ENCODE measurements at places on chromosomes 13 and 19.

- ATAC-seq, result peak; percentile 78
Observed at GRCh38 chr19:47225746-47226425, 5.1 kb downstream of the BBC3 start.

DNA sequence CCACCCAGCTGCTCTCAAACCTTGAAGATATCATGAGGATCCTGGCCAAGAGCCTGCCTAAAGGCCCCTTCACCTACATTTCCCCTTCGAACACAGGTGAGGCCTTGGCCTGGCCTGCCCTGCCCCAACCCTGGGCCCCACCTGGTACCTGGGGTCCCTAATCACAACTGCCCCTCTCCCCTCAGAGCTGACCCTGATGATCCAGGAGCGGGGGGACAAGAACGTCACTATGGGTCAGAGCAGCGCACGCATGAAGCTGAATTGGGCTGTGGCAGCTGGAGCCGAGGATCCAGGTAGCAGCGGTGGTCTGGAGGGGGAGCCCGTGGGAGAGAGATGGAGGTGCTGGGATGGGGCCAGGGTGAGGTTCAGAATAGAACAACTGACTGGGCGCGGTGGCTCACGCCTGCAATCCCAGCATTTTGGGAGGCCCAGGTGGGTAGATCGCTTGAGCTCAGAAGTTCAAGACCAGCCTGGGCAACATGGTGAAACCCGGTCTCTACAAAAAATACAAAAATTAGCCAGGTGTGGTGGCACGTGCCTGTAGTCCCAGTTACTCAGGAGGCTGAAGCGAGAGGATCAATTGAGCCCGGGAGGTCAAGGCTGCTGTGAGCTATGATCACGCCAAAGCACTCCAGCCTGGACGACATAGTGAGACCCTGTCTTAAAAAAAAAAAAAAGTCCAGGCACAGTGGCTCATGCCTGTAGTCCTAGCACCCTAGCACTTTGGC is 17.5 kb downstream of the DDX39A start:
- no peak for ATAC-seq

DNA sequence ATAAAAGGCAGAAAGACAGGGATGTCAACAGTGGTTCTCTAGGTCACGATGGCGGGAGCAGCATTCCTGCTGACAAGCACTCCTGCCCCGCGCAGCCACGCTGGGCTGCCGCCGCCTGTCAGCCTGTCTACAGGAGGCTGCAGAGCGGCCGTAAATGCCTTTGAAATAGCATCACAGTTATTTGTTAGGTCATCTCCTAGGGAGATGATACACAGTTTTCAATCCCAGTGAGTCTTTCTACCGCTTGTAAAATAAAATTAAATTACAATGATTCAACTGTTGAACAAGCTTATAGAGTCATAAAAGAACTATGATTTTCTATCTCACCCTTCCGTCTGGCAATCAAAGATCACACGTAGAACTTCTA is 7.3 kb upstream of the SLC7A9 start:
- ATAC-seq, result peak; percentile 76

DNA sequence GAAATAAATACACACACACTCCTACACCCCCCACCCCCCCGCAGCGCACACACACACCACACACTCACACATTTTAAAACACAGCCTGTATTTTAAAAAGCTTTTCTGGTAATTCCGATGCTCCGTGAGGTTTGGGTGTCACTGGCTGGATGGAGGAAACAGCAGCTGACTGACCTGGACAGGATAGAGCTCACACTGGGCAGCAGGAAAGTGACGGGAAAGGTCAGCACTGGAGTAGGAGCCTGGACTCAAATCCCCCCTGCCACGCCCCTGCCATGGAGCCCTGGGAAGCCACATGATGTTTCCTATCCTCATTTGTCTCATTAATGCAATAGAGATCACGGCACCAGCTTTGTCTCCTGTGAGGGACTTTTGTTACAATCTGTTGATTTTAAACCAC is 49.3 kb upstream of the STARD13 start:
- no peak for ATAC-seq

GRCh38 chr19:9621156-9622037 is at the start of gene ZNF561:
ZNF561 (minus strand) TSS chr19:9621232; CDS start chr19:9619456, 1,776 bp downstream.
- ATAC-seq, result peak; percentile 95

DNA sequence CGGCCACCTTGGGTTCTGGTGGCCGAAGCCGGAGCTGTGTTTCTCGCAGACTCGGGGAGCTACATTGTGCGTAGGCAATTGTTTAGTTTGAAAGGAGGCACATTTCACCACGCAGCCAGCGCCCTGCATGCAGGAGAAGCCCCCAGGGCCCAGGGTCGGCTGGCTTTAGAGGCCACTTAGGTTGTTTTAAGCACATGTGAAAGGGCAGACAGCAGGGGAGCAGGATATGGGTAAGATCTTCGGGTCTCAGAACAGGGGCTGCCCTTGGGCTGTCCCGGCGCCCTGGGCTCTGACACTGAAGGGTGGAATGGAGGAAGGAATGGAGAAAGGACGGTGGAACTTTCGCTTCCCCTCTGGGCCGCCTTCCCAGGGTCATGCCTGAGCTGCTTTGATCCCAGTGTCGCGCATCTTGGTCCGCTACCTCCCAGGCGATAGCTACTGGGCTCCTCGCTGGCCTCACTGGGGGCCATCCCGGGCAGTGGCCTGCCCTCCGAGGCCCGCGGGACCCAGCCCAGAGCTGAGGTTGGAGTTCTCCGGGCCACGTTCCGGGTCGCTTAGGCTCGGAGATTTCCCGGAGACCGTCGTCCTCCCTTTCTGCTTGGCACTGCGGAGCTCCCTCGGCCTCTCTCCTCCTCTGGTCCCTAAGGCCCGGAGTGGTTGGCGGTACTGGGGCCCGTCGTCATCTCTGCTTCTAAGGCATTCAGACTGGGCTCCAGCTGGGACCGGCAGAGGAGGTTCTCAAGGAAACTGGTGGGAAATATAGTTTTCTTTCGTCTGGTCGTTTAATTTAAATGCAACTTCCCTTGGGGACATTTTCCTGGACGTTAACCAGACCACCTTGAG is 4.3 kb upstream of the POU4F1 start:
- no peak for ATAC-seq

DNA sequence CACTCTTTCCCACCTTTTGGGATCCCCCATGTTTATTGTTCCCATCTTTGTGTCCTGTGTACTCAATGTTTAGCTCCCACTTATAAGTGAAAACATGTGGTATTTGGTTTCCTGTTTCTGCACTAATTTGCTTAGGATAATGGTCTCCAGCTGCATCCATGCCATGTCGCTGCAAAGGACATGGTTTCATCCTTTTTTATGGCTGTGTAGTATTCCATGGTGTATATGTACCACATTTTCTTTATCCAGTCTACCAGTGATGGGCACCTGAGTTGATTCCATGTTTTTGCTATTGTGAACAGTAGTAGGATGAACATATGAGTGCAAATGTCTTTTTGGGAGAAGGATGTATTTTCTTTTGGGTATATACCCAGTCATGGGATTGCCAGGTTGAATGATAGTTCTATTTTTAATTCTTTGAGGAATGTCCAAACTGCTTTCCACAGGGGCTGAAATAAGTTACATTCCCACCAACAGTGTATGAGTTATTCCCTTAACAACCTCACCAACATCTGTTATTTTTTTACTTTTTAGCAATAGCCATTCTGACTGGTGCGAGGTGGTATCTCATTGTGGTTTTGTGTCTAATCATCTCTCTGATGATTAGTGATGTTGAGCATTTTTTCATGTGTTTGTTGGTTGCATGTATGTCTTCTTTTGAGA is 55.7 kb upstream of the MEDAG start:
- ATAC-seq, result no peak

DNA sequence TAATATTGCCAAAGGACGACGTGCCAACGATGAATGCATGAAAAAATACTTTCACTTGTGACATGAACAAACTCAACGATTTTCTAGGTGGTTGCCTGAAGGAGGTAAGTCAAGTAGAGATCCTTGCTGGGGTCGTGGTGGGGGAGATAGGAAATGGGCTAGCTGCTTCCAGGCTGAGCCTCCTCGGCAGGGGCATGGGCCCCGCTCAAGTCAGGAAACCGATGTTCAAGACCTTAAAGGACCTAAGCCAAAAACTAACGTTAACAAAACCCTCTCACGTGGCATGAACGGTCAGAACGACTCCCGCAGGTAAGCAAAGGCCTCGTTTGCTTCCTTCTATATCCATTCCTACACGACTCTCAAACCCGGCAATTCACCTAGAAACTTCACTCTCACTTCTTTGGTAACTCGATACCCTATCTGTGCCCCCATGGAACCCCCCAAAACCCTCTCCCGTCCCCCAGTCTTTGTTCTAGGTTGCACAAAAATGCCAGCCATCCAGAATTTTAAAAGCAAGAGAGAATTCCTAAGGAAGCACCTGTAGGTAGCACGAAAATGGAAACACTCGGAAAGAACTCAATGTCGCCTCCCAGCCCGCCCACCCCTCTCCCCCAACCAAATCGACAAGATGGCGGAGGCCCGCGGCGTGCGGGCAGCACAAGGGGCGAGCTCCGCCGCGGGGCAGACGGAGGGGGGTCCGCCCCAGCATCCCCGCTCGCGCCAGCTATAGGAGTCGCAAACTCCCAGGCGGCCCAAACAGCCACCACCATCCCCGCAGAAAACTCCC is 13.6 kb downstream of the ACP4 start:
- ATAC-seq, result peak; percentile 59

GRCh38 chr19:14165990-14166830 is 29.8 kb upstream of the ASF1B start:
- ATAC-seq, result no peak

DNA sequence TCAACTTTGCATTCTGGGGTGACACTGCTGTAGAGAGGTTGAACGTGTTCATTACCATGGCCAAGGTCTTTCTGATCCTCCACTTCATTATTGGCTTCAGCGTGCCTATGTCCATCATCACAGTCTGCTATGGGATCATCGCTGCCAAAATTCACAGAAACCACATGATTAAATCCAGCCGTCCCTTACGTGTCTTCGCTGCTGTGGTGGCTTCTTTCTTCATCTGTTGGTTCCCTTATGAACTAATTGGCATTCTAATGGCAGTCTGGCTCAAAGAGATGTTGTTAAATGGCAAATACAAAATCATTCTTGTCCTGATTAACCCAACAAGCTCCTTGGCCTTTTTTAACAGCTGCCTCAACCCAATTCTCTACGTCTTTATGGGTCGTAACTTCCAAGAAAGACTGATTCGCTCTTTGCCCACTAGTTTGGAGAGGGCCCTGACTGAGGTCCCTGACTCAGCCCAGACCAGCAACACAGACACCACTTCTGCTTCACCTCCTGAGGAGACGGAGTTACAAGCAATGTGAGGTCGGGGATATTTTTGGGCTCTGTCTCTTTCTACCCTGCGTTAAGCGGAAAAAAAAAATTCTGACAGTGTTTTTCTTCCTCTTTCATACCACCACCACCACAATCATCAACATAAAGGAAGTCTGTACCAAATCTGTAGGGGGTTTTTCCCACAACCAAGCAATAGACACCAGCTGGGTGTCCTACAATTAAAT is 29.5 kb downstream of the FPR3 start:
- ATAC-seq, result no peak

GRCh38 chr13:84997858-84998257 is 801.4 kb downstream of the SLITRK6 start:
- ATAC-seq, result peak; percentile 61

DNA sequence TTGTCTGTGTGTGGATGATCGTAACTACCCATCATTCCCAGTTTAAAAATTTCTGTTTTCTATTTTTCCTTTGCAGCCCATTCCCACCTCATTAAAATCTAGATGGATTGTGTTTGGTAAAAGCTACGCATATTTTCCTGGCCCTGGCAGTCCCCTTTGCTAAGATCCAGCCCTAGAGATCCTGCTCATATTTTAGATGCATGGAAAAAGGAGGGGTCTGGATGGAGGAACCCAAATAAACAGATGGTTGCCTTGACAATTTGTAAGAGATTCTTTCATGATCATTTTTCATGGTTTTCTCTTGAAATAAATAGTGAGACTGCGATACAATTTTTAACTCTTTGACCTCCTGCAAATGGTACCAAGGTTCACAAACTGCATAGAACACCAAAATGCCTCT is 174.4 kb downstream of the SLC7A1 start:
- no peak for ATAC-seq

DNA sequence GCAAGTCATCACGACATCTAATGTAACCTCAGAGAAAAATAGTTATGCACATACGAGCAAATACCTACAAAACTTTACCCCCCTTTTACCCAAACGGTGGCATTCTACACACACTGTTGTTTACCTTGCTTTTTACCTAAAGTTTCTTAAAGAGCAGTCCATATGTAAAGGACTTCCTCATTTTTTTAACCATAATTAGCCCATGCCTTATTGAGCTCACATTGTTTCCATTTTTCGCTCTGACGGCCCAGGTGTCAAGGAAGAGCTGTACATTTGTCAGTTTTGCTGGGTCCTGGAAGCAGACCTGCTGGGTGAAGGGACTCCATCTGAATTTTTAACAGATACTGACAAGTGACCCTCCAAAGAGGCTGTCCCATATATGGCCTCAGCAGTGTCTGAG is 89.4 kb downstream of the STK24 start:
- no peak for ATAC-seq

DNA sequence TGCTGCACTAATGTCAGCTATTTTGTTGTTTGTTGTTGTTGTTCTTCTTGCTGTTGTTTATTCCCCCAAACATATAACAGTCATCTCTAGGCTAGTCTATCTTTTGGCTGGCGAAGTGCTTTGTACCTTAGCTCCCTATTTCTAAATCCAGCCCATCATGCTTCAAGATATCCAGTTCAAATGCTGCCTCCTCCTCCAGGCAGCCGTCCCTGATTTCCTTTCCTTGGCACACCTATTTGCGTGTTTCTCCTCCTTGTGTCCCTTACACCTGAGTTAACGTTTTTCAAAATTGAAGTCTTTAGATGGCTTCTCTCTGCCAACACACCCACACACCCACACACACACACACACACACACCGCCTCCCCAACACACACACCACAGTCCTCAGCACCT is 25.5 kb downstream of the INSR start:
- ATAC-seq, result no peak

- peak; percentile 59 for ATAC-seq
Observed at GRCh38 chr19:48913114-48913889, 13.2 kb downstream of the NUCB1 start.

DNA sequence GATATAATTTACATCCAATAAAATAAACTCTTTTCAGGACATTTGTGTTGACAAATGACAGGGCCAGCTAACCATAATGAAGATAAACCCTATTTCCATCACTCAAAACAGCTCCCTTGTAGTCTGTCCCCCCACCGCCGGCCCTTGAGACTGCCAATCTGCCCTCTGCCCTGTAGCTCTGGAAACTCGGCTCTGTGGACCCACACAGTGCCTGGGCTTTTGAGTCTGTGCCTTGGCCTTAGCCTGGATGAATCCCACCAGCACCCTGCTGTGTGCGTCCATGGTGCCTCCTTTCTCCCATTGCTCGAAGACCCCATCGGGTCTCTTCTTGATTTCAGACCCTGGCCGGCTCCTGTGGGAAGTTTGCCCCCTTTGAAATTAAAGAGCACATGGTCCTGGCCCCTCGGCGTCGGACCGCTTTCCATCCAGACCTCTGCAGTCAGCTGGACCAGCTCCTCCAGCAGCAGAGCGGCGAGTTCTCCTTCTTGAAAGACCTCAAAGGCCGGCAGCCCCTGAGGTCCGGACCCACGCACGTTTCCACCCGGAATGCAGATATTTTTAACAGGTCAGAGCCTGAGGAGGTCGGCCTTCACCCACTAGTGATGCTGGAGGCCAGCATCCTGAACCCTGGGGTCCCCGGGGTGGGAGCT is 26.0 kb downstream of the CHAF1A start:
- no peak for ATAC-seq

GRCh38 chr19:39307046-39307821 is 11.0 kb downstream of the IFNL1 start:
- ATAC-seq, result no peak

- no peak for ATAC-seq
Observed at GRCh38 chr13:97878431-97879375, 74.8 kb upstream of the IPO5 start.

All from SK-N-SH treated with all-trans-retinoic acid at 6 μM for 48 hours (cell line).